ENCODE measurements at places on chromosomes 3 and 15.

DNA sequence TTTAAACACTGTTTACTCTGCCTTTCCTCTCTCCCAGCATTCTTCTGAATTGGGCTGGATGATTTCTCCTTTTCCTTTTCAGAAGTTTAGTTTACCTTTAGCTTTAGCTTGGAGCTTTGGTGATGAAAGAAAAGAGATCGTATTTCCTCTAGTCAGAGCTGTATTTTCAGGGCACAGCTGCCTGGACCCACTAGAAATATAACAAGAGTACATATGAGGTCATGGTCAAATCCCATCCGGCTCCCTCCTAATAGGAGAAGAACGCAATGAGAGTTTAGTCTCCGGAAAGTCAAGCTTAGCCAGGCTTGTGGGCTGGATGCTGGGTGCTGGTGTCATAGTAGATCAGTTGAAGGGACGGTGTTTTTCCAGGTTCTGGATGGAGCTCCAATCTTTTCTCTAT, 177.1 kb upstream of the PFN2 start:
- DNase-seq = no peak

GRCh38 chr3:188818282-188818681, 353.5 kb upstream of the TPRG1 start:
- DNase-seq = no peak

GRCh38 chr3:134008630-134009156, 21.0 kb downstream of the SLCO2A1 start:
- no peak for DNase-seq

DNA sequence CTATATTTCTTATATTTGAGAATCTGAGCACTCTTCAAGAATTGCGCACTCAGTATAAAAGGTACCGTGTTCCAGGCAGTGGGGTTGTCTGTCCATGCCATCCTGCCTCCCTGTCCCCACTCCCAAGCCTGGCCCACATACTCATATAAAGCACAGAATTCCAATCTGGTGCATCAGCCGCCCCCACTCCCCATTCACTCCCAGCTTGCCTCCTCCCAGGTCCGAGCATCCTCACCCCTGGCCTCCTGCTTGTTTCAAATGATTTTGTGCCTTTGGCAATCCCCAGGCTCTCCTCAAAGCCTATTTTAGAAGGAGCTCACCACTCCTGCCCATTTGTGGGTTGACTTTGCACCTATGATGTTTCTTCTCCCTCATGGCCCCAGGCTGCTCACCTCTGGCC, 22.2 kb upstream of the IGF1R start:
- no peak for DNase-seq

GRCh38 chr3:105401691-105402149, 35.0 kb downstream of the ALCAM start:
- DNase-seq = no peak

- DNase-seq = no peak
These were observed 98.2 kb upstream of the UBE3A start for GRCh38 chr15:25536801-25537611.

DNA sequence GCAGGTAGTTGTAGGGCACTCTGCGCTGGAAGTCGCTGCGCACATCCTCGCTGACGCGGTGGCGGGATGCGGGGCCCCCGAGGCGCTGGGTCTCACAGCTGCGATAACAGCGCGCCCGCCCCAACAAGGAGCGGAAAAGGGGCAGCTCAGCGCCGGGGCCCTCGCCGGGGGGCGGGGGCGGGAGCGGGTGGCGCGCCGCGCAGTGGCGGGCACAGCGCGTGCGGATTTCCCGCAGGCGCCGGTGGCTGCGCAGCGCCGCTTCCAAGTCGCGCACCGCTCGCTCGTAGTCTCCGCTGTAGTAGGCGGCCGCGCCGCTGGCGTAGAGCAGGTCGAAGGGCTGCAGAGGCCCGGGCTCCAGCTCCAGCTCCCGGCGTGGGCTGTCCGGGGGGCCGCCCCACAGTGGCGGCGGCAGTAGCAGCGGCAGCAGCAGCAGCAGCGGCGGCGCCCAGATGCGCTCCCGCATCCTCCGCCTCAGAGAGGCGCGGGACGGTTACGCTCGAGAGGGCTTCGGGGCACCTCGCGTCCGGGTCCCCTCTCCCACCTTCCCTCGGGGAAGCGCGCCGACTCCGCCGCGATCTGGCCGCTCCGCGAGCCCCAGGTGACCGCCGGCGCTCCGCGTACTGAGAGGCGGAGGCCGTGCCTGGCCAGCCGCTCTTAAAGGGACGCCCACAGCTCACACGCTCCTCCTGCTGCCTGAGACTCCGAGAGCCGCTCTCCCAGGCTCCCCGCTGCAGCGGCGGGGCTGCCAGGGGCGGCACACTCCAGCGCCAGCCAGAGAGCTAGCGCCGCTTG, at the start of gene P3H2:
Gene P3H2, minus strand, starts transcription at position 629 of the 792 bp plus-strand sequence. Its CDS starts 166 bp downstream, at position 463.
- peak; percentile 6 for DNase-seq
